ENCODE measurements at places on chromosomes 11 and 22. TPM values are rescaled to one million over a fixed set of nuclear protein-coding genes. Genes with fewer than 3 reads are reported as not detected.
A peak's percentile ranks its signal among the peaks of the same experiment; 100 is the strongest.

PHOX2A gene
- not detected for total RNA-seq

CCDC116 gene
- total RNA-seq, result 0.48 TPM

APOBEC3G gene
- 158 TPM for total RNA-seq

OR52K2 gene
- not detected for total RNA-seq

TRIM6 gene
- not detected for total RNA-seq

FADS3 gene
- total RNA-seq, result 5.8 TPM

FOLR3 gene
- not detected for total RNA-seq

NXPE4 gene
- not detected for total RNA-seq

OR52B4 gene
- total RNA-seq, result not detected

DNA sequence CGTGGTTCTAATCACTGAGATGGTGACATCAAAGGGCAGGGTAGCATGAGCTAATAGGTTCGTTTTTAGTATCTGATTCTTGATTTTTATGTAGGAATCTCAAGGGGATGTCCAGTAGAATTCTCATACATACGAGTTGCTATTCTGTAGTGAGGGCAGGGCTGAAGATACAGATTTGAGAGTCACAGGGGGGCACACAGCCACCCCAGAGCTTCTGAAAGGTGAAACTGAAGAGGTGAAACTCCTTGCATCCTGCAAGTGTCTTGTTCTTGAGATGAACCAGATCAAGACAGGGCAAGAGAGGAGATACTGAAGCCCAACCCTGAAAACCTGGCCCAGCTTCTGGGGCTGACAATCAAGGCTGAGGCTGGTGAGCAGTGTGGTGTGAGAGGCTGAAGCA is 35.6 kb upstream of the TMEM123 start:
- H3K27me3 ChIP-seq, result no peaks in the 10 kb centered on the region
- no peaks in the 10 kb centered on the region for H3K36me3 ChIP-seq
- no peak overlapping the region for H3K27ac ChIP-seq
- no peak overlapping the region for H3K4me3 ChIP-seq
- no peaks in the 10 kb centered on the region for H3K4me1 ChIP-seq

GRCh38 chr11:14119357-14119756 is 156.8 kb downstream of the SPON1 start:
- H3K36me3 ChIP-seq, result no peaks in the 10 kb centered on the region
- no peak for DNase-seq
- no peaks in the 10 kb centered on the region for H3K4me1 ChIP-seq
- H3K27ac ChIP-seq, result no peak overlapping the region
- H3K4me3 ChIP-seq, result no peak overlapping the region
- H3K27me3 ChIP-seq, result no peaks in the 10 kb centered on the region

- H3K27ac ChIP-seq, result no peak overlapping the region
- H3K4me1 ChIP-seq, result no peaks in the 10 kb centered on the region
- no peak overlapping the region for H3K4me3 ChIP-seq
These were observed 113.4 kb downstream of the CASP12 start for GRCh38 chr11:104784684-104785460.

- DNase-seq, result no peak
- no peak overlapping the region for H3K27ac ChIP-seq
- no peak overlapping the region for H3K4me3 ChIP-seq
- H3K27me3 ChIP-seq, result no peaks in the 10 kb centered on the region
- H3K36me3 ChIP-seq, result no peaks in the 10 kb centered on the region
These were observed 60.1 kb downstream of the CTSC start for GRCh38 chr11:88277349-88277915.

DNA sequence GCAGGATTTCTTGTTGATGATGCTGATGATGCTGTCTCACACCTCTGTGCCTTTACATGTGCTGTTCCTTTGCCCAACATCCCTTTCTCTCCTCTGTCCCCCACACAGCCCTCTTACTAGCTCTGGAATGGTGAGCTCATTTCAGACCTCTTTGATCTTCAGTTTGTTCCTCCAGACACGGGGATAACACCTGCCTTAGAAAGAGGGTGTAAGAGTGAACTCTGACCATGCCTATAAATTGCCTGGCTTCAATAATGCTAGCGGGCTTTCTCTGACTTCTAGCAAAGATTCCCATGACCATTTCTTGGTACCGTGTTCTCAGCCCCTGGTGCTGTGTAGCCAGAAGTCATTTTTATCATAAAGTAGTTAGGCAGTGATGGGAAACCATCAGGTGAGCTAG is 55.9 kb upstream of the DRD2 start:
- no peaks in the 10 kb centered on the region for H3K36me3 ChIP-seq
- H3K27me3 ChIP-seq, result no peaks in the 10 kb centered on the region
- H3K4me3 ChIP-seq, result no peak overlapping the region
- H3K4me1 ChIP-seq, result no peaks in the 10 kb centered on the region
- H3K27ac ChIP-seq, result no peak overlapping the region
- no peak for DNase-seq

GRCh38 chr22:38230916-38231315 is 29.1 kb downstream of the MAFF start:
- peaks cover 15% of the 10 kb centered on the region for H3K36me3 ChIP-seq
- no peak overlapping the region for H3K4me3 ChIP-seq
- H3K27me3 ChIP-seq, result no peaks in the 10 kb centered on the region
- H3K4me1 ChIP-seq, result no peaks in the 10 kb centered on the region

- H3K4me1 ChIP-seq, result no peaks in the 10 kb centered on the region
- no peak overlapping the region for H3K4me3 ChIP-seq
- no peak overlapping the region for H3K27ac ChIP-seq
- DNase-seq, result no peak
- H3K36me3 ChIP-seq, result no peaks in the 10 kb centered on the region
These were observed 3.9 kb downstream of the OR8D4 start for GRCh38 chr11:123905826-123906225.

GRCh38 chr11:4665424-4665823 is 21.6 kb downstream of the OR51E1 start:
- H3K27ac ChIP-seq, result no peak overlapping the region
- no peak for DNase-seq

- no peak overlapping the region for H3K27ac ChIP-seq
- no peaks in the 10 kb centered on the region for H3K27me3 ChIP-seq
- no peaks in the 10 kb centered on the region for H3K36me3 ChIP-seq
- no peaks in the 10 kb centered on the region for H3K4me1 ChIP-seq
- DNase-seq, result no peak
- no peak overlapping the region for H3K4me3 ChIP-seq
These were observed 90.4 kb downstream of the APIP start for GRCh38 chr11:34825670-34826383.

- H3K27ac ChIP-seq, result peak overlapping the region; percentile 89
- H3K4me3 ChIP-seq, result peak overlapping the region; percentile 89
- H3K36me3 ChIP-seq, result no peaks in the 10 kb centered on the region
- no peaks in the 10 kb centered on the region for H3K27me3 ChIP-seq
- DNase-seq, result no peak
These were observed 789 bp upstream of the FAM111A start for GRCh38 chr11:59141673-59142460.

GRCh38 chr22:22207845-22208564 is 36.6 kb upstream of the VPREB1 start:
- H3K27ac ChIP-seq, result no peak overlapping the region
- peak; percentile 67 for DNase-seq
- H3K4me1 ChIP-seq, result peaks cover 11% of the 10 kb centered on the region
- no peaks in the 10 kb centered on the region for H3K27me3 ChIP-seq

DNA sequence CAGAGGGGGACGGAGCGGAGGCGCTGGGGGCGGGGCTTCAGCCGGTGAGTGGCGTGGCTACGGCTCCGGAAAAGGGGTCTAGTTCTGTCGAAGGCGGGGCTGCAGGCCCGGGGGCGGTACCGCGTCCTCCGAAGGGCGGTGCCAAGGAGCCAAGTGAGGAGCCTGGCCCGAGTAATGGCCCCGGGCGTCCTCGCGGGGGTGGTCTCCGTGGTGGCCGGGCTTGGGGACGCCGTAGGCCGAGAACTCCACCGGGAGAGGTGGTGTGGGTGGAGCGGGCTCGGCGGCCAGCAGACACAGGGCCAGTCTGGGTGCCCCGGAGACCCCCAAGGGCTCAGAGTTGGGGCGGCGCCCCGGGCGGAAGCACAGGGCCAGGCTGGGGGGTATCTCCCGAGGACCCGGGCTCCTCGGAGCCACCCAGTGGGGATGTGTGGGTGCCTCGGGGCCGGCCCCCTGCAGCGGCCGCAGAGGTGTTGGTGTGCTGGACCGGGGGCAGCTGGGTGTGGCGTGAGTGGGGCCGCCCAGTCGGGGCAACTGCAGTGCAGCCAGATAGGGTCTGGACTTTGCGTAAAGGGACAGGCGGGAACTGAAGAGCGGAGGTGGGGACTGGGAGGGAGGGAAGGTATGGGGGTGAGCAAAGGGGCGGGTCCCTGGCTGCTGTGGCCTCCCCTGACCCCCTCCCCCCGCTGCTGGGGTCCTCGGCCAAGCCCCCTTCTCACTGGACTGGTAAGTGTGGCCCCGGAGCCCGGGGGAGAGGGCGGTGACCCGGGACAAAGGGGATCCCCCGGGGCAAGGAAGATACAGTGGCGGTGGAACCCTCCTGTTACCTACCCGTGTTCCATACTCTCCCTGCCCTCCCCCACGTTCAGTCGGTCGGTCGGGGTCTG is 838 bp downstream of the FKBP2 start:
- no peaks in the 10 kb centered on the region for H3K36me3 ChIP-seq
- peaks cover 39% of the 10 kb centered on the region for H3K4me1 ChIP-seq
- no peak for DNase-seq
- H3K4me3 ChIP-seq, result peak overlapping the region; percentile 76

DNA sequence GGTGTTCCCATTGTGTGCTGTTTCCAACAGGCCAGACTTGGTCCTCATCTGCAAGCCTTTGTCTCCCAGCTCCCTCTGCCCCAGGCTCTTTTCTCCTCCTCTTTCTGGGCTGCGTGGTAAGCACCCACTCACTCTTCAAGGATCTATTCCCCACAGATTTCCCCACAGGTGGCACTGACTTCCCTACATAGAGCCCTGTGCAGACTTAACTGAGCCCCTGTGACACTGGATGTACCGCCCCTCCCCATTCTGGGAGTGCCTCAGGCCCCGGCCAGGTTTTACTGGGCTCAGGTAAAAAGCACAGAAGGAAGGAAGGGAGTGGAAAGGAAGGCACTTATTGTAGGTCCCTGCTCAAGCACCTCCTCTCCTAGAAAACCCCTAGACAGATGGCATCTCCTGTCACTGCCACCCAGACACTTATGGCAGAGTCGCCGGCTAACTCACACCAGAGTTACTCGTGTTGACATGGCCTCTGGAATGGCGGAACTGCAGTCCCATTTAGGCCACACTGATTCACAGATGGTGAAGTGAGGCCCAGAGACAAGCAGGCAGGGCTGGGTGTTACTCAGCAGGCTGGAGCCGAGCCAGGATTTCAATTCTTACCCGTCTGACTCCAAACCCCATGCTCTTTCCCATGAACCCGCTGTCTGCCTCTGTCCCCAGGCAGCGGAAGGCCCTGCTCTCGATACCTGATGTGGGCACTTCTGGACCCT is 47.2 kb downstream of the LRRC32 start:
- DNase-seq, result no peak
- no peaks in the 10 kb centered on the region for H3K27me3 ChIP-seq
- no peaks in the 10 kb centered on the region for H3K36me3 ChIP-seq
- no peaks in the 10 kb centered on the region for H3K4me1 ChIP-seq
- no peak overlapping the region for H3K4me3 ChIP-seq

DNA sequence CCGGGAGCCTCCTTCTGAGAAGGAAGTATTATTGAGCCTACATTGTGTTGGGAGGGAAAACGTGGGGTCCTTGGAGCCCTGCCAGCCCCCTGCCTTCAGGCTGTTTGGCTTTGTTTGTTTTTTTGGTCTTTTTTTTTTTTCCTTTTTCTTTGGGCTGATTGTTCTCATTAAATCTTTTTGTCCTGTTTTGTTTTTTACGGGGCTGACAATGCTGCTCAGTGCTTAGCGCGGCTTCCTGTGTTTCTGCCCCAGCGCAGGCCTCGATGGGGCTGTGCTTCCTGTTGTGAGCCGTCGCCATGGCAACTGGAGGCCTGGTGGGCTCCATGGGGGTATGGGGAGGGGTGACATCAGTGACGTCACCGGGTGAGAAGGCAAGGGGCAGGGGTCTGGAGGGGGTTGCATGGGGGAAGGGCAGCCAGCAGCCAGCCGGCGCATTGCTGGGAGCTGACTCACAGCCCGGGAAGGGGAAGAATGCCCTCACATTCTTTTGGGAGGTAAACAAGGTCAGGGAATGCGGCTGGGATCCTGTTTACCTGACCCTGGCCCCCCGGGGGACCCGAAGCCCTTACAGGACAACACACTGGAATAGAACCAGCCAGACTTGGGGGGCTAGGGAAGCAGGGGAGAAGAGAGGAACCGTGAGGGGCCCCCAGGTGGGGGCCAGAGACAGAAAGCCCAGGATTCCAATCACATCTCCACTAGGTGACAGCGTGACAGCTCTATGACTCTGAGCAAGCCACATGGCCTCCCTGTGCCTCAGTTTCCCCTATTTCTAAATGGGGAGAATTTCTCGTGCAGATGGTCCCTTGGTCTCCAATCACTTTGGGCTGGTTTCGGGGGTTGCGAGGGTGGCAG is 22.2 kb upstream of the CBX7 start:
- peak; percentile 82 for DNase-seq
- H3K4me3 ChIP-seq, result peak overlapping the region; percentile 57
- H3K36me3 ChIP-seq, result no peaks in the 10 kb centered on the region
- H3K27me3 ChIP-seq, result no peaks in the 10 kb centered on the region
- peaks cover 65% of the 10 kb centered on the region for H3K4me1 ChIP-seq

DNA sequence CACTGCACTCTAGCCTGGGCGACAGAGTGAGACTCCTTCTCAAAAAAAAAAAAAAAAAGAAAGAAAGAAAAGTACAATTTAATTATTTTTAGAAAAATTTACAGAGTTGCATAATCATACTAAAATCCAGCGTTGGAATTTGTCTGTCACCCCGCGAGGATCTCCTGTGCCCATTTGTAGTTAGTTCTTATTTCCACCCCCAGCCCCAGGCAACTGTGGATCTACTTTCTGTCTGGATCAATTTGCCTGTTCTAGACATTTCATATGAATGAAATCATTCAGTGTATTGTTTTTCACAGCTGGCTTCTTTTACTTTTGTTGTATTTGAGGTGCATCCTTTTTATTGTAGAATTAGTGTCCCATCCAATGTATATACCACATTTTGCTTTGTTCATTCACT is 102.6 kb upstream of the RASSF10 start:
- H3K4me1 ChIP-seq, result no peaks in the 10 kb centered on the region
- DNase-seq, result no peak

DNA sequence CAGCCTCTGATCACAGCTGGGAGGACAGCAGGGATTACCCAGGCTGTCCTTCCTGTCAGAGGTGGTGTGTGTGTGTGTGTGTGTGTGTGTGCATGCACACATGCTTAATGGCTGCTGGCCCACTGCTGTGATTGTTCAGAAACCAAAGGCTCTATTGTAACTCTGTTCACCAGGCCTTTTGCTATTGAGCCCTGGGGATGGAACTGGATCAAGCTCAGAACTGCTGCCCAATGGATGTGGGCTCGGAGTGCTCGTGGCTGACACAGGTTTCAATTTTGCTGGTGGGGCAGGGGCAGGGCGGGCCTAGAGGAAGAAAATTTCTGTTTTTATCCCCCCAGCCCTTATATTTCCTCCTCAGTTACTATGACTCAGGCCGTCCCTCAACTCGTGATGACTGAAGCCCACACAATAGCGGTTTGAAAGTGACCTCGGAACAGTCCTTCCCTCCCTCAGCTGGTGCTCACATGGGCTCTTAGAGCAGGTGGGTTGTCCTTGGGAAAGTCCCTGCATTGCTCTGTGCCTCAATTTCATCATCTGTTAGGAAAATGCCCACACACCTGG is 359.3 kb downstream of the TENM4 start:
- H3K36me3 ChIP-seq, result no peaks in the 10 kb centered on the region
- H3K4me1 ChIP-seq, result no peaks in the 10 kb centered on the region
- no peak overlapping the region for H3K27ac ChIP-seq
- no peak overlapping the region for H3K4me3 ChIP-seq

GRCh38 chr11:76149713-76150112 is 56.6 kb downstream of the WNT11 start:
- no peak overlapping the region for H3K27ac ChIP-seq
- no peak for DNase-seq
- H3K4me3 ChIP-seq, result no peak overlapping the region
- H3K27me3 ChIP-seq, result no peaks in the 10 kb centered on the region
- no peaks in the 10 kb centered on the region for H3K36me3 ChIP-seq

Data from CD8-positive, alpha-beta memory T cell (primary cell).